Stimulated activated CD4-positive, alpha-beta T cell treated with anti-CD3 and anti-CD28 coated beads, Interleukin-1b, Interleukin-23, amount 100 ng/mL, for 1 hour (primary cell): ENCODE measurements at places on chromosomes 6 and 20.

DNA sequence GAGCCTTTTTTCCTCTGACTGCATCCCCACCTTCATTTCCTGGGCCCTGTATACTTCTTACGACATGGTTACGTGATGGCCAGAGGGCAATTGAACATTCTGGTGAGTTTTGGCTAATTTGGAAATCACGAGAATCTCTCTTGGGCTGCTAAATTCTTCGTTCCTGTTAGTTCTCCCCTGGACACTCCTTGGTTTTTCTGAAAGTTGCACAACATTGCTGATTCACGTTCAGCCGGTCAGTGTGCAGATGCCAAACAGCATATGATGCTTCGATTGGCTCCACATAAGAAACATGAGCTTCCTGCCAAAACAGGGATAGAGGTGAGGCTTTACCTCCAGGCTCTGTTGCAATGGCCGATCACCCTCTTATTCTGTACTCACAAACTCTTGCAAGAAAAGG is 119.4 kb upstream of the LY86 start:
- DNase-seq: no peak

DNA sequence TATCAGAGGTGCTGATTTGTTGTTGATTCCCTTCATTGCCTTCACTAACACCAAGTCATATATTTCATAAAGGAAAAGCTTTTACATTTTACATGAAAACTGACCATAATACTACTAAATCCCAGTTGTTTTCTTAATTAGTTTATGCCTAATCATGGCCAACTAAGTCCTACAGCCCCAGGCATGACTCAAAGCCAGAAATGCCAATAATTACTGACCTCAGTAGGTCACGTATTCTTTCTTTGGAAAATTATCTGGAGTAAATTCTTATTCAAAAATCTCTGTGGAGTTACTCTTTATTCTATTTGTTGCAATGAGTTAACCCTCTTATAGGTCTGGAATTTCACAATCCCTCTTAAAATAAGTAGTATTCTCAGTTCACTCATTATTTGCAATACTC is 13.5 kb upstream of the MYB start:
- DNase-seq: no peak

GRCh38 chr20:50995506-50995905 is 27.4 kb downstream of the KCNG1 start:
- no peak for DNase-seq

- DNase-seq: no peak
Observed at GRCh38 chr6:43639984-43640800, 4.6 kb downstream of the MAD2L1BP start.

GRCh38 chr6:98824902-98825599 is 9.3 kb upstream of the POU3F2 start:
- DNase-seq: no peak

DNA sequence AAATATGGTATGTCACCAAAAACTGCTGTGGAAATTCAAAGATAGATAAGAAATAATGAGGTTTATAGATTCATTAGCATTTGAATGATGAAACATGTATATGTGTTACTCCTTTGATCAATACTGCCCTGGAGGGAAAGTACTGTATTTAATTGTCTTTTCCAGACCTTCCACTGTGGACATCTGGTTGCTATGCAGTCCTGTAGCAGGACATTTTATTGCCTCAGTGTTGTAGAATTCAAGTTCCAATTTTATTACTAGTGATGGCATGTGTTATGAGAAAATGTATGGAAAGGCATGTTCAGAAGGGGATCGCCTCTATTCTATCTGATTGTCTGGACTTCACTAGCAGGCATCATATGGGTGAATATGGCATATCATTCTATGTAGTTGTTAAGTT is 391.0 kb downstream of the TFAP2B start:
- no peak for DNase-seq

DNA sequence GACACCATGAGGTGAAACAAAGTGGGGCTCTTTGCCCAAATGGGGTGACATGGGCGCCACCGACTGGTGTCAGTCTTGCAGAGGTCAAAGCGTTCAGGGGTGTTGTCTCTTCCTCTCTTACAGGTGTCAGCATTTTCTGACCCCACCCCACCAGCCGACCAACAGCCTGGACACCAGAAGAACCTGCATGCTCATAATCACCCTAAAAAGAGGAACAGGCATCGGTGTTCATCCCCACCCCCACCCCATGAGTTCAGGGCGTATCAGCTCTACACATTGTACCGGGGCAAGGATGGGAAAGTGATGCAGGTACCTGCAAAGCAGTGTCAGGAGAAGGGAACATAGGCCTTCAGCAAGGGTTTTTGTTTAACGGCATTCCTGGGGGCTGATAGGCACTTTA is 14.8 kb downstream of the LYRM2 start:
- DNase-seq: no peak

- no peak for DNase-seq
Observed at GRCh38 chr20:50555662-50556061, 45.5 kb downstream of the PTPN1 start.

- DNase-seq: no peak
Observed at GRCh38 chr20:35939264-35939663, 15.0 kb downstream of the SCAND1 start.

GRCh38 chr20:20466341-20466879 is 98.5 kb downstream of the INSM1 start:
- no peak for DNase-seq

- no peak for DNase-seq
Observed at GRCh38 chr6:95593025-95593424, 15.7 kb downstream of the MANEA start.

DNA sequence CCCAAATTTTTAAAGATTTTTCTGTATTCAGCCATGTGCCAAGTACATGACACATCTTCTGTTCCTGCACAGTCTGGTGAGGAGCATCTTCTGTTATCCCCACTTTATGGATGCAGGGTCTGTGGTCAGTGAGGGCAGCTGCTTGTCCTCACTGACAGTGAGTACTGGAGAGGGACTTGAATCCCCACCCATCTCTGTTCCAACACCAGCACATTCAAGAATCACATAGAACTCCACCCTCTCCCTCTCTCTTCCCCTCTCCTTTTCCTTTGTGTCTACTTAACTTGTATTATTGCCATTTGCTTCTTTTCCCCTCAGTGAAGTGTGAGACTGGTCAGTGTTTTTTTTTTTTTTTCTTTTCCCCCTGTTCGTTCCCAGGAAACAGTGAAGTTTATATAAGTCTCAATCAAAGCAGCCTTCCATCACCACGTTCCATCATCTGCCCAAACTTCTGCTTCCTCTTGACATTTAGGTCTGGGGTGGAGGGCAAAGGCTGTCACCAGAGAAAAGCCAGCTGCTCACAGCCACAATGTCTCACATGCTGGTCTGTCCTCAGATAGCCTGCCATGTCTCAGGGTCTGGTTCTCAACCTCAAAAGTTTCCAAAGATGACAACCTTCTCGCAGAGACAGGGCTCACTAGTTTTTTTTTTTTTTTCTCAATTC is 110.0 kb upstream of the SSTR4 start:
- no peak for DNase-seq

DNA sequence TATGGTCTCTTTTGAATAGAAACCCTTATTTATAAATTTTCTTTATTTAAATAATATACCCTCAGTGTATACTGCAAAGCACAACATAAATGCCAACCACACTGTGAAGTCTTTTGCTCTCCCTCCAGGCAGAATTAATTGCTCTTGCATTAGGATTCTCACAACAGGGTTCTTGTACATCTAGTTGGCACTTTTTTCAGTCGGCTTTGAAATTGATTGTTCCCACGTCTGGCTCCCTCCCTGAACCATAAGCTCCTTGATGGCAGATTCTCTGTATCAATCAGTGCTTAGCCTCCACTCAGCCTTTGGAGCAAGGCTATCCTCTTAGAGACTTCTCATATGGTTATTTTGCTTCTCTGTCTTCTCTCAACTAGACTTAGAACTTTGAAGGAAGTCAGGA is 288.0 kb upstream of the POU3F2 start:
- no peak for DNase-seq

DNA sequence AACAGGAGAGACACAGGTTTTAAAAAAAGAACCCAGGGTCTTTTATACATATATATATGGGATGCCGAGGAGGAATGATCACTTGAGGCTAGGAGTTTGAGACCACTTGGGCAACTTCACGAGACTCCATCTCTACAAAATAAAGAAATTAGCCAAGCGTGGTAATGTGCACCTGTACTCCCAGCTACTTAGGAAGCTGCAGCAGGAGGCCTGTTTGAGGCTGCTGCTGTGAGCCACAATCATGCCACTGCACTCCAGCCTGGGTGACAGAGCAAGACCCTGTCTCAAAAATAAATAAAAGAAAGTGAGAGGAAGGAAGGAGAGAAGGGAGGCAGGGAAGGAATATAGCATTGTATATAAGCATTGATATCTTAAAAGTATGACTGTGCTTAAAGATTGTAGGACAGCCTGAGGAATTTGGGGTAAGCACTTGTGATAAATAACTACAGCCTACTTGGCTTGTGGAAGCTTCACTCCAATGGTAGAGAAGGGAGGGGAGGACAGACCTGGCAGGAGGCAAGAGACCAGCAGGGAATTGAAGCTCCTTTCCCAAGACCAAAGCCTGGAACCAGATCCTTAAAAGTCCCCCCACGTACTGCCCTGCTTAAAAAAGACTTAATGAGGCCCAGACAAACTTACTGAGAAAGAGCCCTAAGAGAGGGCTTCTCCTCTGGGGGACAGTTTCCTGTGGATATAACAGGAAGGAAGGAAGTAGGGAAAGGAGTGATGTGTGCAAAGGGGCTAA is 2.5 kb upstream of the SNTA1 start:
- no peak for DNase-seq

DNA sequence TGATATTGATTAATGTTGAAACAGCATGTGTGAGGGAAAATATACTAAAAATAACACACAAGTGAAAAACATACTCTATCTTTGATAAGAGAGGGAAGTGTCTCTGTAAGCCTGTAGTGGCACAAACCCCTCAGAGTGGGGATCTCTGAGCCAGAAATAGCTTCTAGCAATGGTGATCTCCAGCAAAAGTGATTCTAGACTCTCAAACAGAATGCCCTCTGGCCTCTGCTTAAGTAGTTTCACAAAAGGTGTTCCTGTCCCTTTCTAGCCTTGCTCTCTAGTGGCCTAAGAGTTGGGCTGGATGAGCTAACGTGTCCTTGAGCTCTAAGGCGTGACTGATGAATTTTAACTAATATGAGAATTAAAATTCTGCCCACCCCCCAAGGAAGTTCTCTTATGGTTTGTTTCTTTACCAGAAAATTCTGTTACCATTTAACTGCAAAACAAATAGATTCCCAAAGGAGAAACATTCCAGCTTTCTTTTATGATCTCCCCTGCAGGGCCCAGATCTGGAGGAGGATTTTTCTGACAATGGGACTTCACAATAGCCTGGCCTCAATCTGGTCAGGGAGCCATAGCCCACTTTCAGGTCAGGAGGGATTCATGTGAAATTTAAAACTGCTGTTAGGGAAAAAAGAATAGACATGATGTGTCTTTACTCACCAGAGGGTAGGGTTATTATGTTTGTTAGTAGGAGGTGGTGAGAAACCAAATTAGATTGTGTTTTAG is 182.5 kb upstream of the LAMP5 start:
- no peak for DNase-seq

- no peak for DNase-seq
Observed at GRCh38 chr6:113825781-113826180, 31.4 kb upstream of the MARCKS start.

GRCh38 chr6:37774028-37774680 is 45.4 kb upstream of the ZFAND3 start:
- no peak for DNase-seq

- no peak for DNase-seq
Observed at GRCh38 chr6:29941016-29941415, 1.3 kb upstream of the HLA-A start.

DNA sequence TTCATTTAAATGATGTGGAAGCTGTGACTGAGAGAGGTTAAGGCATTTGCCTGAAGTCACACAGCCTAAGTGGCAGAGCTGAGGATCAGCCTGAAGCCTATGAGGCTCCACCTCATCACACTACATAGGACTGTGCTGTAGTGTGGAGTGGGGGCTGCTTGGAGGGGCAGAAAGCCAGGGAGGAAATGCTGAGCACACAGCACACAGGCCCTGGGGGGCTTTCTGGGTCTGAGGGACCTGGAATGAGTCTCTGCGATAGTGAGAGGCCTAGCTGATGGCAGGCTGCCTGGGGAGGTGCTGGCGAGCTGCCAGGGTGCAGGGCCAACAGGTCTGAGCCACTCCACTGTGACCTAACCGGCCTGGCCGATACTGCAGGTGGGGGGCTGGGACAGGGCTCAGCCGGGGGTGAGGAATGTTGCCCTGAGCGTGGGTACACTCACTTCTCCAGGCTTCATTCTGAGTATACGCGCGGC is 2.2 kb upstream of the ARHGAP40 start:
- no peak for DNase-seq

- DNase-seq: no peak
Observed at GRCh38 chr20:63315240-63315689, 22.3 kb downstream of the COL20A1 start.

DNA sequence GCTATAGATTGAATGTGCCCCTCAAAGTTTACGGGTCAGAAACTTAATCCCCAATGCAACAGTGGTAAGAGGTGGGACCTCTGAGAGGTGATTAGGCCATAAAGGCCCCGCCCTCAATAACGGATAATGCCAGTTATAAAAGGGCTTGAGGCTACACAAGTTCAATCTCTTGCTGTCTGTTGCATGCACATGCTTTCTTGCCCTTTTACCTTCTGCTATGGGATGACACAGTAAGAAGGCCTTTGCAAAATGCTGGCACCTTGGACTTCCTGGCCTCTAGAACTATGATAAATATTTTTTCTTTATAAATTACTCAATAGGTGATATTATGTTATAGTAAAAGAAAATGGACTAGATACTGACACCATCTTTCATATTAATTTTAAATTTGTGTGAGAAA is 806.1 kb downstream of the TENT5A start:
- no peak for DNase-seq

DNA sequence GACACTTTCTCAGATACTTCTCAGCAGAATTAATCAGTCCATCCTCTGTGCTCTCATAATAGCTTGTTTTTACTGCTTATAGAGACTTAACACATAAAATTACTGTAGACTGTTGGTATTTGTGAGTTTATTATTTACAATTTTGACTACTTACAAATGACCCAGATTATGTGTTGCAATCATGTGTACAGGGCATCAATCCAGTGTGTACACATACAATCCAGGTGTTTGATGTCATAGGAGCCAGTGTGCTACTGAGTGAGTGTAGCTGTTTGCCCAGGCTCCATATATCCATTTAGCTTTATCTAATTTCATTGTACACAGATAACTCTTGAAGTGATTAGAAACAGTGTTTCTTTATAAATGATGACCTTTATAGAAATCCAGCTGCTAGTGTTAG is 31.3 kb downstream of the TRMT11 start:
- DNase-seq: no peak

DNA sequence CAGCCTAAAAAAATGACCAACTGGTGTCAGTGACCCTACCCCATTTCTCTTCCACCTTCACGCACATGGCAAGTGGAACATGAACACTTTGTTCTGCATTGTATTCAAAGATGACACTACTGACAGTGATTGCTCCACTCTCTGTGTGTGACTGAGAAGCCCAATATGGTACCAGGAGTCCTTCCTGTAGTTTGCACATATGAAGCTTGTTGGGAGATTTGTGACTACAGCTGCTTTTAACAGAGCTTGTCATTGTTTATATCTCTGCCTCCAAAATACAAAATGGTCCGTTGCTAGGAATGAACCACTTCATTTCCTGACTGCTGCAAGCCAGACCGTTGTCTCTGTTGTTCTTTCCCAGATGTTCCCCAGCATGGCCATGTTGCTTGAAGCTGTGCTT is 140.3 kb upstream of the TCF21 start:
- DNase-seq: no peak

GRCh38 chr20:40551125-40551530 is 137.9 kb downstream of the MAFB start:
- no peak for DNase-seq
